ENCODE measurements at places on chromosomes 7 and 10. TPM values are rescaled to one million over a fixed set of nuclear protein-coding genes. Genes with fewer than 3 reads are reported as not detected.

FAM241B gene
- 7.7 TPM for polyA plus RNA-seq

SEMA3D gene
- 42.2 TPM for polyA plus RNA-seq

INPP5F gene
- polyA plus RNA-seq = 49.2 TPM

NKX2-3 gene
- polyA plus RNA-seq = not detected

GBX1 gene
- polyA plus RNA-seq = not detected

TMEM196 gene
- not detected for polyA plus RNA-seq

DDC gene
- polyA plus RNA-seq = 86.3 TPM

DNA sequence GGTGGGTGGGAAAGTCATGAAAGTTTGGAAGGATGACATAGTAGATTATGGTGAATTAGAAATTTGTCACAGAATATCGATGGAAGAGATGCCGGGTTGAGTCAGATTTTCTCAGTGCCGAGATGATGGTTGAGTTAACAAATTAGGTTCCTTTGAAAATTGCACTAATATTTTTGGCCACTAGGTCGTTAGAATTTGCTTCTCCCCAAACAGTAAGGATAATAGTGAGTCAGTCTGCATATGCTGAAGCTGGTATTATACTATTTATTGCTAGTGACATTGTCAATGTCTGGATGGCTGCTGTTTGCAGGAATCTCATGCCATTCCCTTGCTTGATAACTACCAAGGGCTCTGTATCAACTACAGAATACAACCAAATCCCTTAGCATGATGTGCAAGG lies 37.7 kb upstream of the MINDY3 start:
- no peak for DNase-seq

DNA sequence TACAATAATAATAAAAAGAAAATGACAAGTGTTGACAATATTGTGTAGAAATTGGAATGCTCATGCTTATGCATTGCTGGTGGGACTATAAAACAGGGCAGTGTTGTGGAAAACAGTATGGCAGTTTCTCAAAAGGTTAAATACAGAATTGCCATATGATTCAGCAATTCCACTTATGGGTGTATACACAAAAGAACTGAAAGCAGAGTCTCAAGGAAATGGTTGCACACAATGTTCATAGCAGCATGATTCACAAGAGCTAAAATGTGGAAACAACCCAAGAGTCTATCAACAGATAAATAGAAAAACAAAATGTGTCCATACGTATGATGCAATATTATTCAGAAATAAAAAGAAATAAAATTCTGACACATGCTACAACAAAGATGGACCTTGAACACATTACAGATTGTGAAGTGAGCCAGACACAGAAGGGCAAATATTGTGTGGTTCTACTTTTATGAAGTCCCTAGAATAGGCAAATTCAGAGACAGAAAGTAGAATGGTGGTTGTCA lies 64.8 kb upstream of the GRM8 start:
- no peak for DNase-seq

- no peak for DNase-seq
Measured at GRCh38 chr10:100912013-100912604, 654 bp upstream of the SLF2 start.

- no peak for DNase-seq
Measured at GRCh38 chr7:137445268-137445667, 101.7 kb upstream of the PTN start.

DNA sequence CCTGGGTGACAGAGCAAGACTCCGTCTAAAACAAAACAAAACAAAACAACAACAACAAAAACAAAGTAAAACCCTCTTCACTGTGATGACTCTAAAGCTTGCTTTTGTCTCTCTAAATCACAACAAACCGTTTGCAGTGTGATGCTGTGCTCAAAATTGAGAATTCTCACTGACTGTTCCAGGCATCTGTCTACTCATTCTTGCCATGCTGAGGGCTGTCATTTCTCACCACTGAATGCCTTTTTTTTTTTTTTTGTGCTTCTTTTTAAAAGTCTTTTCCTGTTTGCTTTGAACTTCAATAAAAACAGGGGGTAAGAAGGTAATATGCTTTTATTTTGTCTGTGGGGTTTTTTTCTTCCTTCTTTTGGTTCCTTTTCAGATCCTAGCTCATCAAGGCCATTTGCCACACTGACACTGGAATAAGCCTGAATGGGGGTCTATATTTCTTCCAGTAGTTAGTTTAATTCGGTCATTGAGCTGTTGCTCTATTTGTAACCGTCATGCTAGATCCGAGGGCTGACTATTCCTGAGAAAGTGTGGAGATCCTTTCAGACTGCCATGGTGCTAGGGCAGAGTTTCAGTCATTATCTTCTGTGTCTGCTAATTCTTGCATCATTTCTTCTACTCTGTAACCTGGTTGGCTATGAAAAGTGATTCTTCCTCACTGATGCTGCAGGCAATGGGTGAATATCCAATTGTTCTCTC lies 10.6 kb downstream of the FAS start:
- DNase-seq = no peak

DNA sequence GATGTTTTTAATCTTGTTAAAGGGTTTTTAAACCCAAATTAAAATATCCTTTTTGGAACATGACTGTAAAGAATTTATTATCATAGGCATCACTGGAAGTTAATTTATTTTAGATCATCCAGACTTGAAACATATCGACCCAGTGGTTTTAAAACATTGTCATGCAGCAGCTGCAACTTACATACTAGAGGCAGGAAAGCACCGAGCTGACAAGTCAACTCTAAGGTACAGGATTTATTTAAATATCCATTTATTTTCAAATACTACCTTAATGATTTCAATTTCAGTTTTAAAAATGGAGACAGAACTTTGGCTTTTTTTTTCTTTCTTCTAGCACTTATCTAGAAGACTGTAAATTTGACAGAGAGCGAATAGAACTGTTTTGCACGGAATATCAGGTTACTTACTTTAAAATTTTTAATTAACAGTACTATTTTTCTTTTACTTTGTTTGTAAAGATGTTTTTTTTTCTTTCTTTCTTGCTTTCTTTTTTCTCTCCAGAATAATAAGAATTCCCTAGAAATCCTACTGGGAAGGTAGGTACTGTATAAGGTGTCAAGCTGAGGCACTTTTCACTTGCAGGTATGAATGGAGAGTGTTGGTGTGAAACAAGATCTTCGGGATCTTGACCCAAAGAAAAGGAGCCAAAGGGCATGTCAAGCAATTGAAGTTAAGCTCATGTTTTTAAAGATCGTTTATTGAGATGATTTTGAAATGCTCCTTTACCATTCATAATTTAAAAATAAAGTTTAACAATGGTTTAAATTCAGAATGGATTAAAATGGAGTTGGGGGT lies 1.8 kb downstream of the COMMD3 start:
- no peak for DNase-seq

- DNase-seq = no peak
Measured at GRCh38 chr7:28599411-28599810, 187.1 kb downstream of the CREB5 start.

DNA sequence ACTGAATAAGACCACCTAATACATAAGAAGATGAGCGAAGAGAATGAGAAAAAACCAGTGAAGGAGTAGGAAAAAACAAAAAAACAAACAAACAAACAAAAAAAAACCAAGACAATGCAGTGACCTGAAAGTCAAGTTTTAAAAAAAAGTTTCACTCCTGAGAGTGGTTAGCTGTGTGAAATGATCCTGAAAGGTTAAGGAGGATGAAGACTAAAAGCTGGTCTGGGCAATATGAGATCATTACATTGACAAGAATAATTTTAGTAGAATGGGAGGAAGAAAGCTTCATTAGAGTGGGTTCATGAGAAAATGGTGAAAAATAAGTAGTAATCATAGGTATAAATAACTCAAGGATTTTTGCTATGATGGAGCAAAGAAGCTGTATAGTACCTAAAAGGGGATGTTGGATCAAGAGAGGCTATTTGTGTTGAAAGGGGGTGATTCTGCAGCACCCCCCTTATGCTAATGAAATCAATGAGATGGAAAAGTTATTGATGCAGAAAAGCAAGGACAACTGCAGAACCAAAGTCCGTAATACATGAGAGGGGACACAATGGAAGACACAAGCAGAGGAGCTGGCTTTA lies 80.2 kb downstream of the KMT2C start:
- no peak for DNase-seq

DNA sequence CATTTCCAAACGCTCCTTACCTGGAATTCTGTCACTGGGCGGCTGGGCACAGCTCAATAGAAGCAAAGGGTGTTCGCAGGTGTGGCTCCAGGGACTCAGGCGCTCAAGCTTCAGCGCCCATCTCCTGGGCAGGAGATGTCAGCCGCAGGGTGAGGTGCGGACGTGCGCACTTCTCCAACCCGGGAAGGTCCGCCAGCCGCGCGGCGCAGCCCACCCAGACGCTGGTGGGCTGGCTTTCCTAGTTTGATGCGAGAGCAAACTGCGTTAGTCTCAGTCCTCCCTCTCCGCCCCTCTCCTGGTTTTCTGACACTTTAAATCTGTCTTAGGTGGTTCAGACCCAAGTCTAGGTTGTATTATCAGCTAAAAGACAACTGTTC lies 267 bp downstream of the CALCR start:
- no peak for DNase-seq

- no peak for DNase-seq
Measured at GRCh38 chr7:97671571-97671970, 60.3 kb upstream of the TAC1 start.

DNA sequence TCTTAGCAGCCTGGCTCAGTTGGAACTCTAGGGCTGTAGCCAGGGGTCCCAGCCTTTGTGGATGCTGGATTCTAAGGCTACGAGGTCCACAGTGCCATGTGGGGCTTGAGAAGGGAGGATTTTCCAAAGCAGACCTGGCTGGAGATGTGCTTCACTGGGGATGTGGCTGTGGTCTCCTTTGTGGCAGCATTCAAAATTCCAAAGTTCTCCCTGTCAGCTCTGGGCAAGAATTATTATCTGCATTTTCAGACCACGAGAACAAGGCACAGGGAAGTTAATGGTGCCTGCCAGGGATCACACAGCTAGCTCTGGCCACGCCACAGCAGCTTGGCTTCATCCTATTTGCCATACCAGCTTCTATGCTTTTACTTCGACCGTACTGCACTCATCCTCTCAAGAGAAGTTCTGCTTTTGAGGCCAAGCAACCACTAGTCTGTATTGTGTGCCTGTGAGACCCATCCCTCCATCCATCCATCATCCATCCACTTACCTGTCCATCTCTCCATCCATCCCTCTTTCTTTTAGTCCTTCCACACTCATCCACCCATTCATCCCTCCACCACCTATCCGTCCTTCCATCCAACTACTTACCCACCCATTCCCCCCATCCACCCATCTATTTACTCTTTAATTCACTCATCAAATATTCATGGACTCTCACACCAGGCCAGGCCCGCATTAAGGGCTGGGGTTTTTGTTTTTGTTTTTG lies 71.5 kb downstream of the ZMIZ1 start:
- DNase-seq = no peak

- DNase-seq = no peak
Measured at GRCh38 chr10:21401196-21401595, 124.3 kb downstream of the SKIDA1 start.

DNA sequence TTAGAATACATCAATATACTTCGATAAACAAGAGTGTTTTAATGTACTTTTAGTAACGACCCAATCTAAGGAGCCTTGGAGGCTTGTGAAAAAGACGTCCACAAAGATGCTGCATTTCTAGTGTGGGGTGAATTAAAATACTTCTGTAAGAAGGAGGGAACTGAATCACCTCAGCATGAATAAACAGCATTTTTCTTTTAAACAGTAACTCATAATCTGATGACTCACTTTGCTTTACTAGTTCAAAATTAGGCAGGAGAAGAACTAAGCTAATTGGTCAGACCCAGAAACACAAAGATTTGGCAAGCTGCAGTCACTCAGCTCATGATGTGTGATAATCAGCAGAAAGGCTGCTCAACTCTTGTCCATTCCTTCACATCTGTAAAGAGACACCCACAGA lies 24.2 kb downstream of the NCOA4 start:
- DNase-seq = no peak

DNA sequence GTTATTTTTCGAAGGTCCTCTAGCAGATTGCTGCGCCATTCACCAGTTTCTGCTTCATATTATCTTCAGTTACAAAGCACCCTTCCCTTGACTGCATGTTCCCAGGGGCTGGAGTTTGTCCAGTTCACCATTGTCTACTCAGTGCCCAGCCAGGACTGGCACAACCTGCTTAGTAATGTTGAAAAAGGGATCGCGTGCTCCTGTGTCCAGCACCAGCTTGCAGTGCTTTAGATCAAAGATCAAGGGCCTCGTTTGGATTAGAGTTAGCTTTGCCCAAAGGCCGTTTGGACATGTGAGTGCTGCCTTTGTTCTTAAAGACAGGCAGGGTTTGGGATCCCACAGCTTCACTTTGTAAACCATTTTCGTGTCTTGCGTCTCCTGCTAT lies 867 bp downstream of the ATP6V0E2 start:
- no peak for DNase-seq

DNA sequence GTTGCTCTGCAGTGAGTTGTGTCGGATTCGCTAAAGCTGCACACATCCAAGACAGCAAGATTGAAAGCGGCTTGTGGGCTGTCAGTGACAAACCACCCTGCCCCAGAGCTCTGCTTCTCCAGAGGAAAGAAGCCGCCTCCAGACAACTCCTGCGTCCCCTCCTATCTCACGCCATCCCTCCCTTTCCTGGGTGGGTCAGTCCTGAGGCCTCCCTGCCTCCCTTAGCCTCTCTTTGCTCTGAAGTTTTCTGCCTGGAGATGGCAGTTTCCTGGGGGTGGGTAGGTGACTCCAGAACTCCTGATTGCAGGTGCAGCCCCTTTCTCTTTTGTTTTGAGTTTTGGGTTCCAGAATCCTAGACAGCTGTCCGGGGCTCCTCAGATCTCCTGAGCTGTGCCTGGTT lies 78.7 kb downstream of the EMX2 start:
- no peak for DNase-seq

- no peak for DNase-seq
Measured at GRCh38 chr7:22549667-22550513, 49.9 kb upstream of the STEAP1B start.

DNA sequence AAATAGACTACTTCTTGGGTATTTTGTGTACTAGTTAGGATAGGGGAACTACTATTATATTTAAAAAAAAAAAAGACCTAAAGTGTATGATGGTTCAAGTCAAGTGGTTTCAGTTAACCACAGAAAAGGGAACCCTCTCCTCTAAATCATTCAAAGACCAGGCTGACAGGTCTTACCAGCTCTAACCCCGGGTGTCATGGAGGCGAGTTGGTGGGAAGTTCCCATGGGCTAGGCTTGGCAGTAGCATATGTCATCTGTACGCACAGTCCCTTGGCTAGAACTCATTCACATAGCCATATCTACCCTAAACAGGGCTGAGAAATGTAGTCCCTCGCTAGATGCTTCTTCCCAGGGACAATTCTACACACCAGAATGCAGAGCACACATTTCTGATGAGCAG lies 37.7 kb upstream of the KCNMA1 start:
- no peak for DNase-seq

- DNase-seq = no peak
Measured at GRCh38 chr10:86876748-86877147, 80.7 kb downstream of the MMRN2 start.

- DNase-seq = no peak
Measured at GRCh38 chr10:33111488-33112051, 153.5 kb upstream of the ITGB1 start.
